ENCODE measurements at places on chromosomes 7 and 10.

DNA sequence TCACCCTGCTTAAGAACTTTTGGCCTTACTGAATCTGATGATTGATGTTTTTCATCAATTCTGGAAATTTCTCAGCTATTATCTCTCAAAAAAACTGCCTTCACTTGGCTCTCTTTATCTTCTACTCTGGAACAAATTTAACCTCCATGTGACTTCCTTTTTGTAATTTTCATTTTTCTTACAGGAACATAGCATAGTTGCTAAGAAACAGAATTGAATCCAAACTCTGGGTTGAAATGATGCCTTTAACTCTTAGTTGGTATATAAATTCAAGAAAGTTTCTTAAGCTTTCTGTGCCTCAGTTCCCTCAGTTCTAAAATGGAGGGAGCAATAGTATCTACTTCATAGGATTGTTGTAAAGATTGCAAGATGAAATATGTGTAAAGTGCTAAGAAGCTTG lies 19.8 kb downstream of the GPR141 start:
- no peak for DNase-seq

GRCh38 chr10:105253515-105254212 lies 612.6 kb downstream of the SORCS3 start:
- DNase-seq, result no peak

DNA sequence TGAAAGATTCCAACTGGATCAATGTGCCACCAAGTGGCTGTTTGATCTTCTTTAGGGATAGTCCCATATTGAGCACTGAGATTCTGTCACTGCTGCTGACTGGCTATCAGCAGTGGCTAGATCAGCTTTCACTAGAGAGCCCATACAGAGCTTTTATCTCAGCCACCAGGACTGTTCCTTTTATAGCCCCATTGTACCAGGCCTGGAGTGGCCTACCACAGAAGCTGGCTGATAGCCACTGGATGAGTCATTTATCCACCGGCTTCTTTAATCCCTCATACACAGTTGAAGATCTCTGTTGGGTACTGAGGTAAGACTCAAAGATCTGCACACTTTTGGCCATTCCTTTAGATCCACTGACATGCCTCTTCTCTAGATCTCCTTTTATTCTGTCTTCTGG lies 1101.1 kb downstream of the SORCS3 start:
- DNase-seq, result no peak

DNA sequence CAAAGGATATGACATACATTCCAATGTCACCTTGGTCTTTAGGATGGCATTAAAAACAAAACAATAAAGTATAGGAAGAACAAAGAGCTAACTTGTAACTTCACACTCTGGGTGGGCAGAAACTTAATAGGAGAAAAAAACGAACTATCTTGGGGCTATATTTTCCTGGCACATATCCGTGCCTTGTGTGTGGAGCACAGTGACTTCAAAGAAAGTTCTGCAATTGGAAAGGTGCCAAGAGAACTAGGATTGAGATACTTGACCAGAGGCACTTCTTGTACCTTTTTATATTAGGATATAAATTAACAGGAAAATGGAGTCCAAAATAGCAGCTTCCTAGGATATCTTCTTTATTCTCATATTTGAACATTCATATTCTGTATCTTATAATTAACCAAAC lies 148.4 kb downstream of the SEMA3D start:
- no peak for DNase-seq

- no peak for DNase-seq
Measured at GRCh38 chr7:102395592-102395872, 631 bp upstream of the PRKRIP1 start.

GRCh38 chr7:34207810-34208209 lies 302.5 kb downstream of the BMPER start:
- DNase-seq, result no peak

DNA sequence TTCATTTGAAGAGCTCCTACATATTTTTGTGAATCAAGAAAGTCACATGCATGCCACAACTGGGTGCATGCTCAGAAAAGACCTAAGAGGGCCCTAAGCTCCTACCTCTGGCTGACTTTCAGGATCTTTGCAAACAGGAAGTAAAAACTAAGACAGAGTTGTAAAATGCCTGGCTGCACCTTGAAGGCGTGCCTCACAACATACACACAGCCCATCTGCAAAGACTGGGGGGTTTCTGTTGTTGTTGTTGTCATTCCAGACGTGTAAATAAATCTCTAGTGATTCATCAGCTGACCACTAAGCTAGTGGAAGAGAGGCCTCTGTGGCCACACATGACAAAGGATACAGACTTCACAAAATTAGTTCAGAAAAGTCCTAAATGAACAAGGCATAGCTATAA lies 31.8 kb downstream of the SMURF1 start:
- no peak for DNase-seq

- no peak for DNase-seq
Measured at GRCh38 chr10:108462005-108462404, 1297.5 kb upstream of the SORCS1 start.

DNA sequence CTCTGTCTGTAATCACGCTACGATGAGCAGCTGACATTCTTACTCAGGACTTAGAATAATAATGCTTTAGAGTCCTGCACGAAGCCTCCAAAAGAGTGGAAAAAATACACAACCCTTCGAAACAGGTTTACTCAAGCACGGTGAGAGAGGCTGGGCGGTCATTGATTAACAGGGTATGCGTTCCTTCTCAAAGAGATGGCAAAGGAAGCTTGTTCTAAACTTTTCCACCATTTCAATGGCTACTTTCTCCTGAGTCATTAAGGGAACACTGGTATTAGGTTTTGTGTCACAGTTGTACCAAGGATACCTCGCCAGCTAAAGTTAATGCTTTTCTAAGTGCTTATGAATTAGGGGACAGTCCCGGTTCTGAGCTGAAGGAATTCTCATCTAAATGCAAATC lies 141.9 kb upstream of the RHEB start:
- DNase-seq, result no peak

- DNase-seq, result no peak
Measured at GRCh38 chr10:78467496-78468106, 433.9 kb downstream of the RPS24 start.

DNA sequence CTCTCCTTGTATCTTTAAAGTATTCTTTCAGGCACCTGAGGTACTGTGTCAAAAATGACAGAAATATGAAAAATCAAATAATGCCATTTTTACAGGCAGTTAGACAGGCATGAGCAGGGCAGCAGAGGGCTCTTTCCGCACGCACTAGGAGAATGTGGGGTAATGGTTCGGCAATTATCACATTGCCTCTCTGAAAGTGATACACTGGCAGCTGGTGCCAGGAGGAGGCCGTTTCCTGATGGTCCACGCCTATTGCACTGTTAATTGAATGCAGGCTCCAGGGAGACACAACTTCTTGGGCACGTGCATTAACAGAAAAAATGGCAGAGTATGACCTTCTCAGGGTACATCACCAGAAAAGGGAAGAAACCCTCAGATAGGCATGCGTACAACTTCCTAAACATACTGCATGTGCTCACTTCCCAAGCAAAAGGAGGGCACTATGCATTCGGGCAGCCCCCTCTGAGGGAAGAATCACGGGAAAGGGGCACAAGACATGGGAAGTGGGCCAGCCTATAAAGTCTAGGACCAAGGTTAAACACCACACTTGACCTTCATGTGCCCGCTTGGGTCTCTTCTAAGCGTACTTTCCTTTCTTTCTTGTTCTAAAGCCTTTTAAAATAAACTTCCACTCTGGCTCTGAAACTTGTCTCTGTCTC lies 161.7 kb downstream of the TNS3 start:
- DNase-seq, result no peak

DNA sequence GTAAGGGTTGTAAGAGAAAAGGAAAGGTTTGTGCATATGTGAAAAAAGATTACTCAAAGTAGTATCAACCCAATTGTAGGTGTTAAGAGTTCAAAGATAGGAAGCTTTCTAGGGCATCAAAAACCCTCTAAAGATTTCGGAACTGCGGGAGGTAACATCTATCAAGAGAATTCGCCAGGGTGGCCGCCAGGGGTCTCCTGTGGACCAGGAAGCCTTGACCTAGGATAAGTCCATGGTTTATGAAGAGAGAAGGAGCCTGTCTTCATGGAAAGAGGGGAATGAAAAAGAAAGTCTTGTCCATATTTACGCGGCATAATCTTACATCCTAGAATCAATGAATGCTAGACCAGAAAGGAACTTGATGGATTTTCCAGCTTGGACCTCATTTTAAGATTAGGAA lies 140.7 kb upstream of the CALCR start:
- DNase-seq, result no peak

DNA sequence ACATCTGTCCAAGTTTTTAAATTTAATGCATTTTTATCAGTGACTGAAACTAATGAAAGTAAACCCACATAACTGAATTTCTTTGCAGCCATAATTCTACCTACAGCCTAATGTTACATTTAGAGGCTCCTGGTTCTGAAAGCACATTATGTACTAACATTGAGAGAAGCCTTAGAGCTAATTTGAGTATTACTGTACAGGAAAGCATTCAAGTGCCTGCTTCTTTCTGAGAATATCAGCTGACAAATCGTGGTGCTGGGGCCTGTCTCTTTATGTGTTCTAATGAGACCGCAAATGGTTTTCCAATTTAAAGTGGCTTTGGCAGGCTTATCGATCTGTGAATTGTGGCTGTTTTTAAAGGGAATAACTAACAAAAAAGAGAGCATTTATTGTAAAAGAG lies 32.3 kb upstream of the DGKB start:
- no peak for DNase-seq

DNA sequence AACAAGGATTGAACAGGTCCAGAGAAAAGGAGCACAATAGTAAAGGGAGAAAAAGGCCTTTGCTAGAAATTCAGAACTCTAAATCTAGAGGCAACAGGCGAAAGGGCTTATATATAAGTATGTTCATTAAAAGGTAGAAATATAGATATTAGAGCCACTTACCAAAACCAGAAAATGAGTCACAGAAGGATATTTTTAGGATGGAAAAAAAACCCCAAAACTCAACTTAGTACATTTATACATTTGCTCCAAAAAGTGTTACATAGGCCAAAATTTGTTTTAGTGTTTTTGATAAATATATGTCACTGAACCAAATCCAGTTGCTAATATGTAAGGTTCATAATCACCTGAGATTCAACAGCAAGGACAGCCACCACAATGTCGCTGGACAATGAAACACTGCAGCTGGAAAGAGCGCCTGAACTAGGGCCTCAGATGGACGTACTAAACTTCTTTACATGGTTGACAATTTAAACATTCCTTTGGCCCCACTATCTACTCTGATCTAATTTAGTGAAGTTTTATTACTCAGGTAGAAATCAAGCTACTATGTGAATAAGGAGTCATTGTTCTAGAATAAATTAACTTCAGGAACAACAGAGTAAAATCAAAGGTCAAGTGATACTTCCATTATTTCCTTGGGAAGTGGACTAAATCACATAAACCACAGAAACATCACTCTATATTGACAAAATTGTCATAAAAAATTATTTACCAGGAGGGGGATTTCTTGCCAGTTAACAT lies 10.9 kb downstream of the FAM3C start:
- no peak for DNase-seq

GRCh38 chr7:77544518-77544917 lies 7.4 kb downstream of the PTPN12 start:
- DNase-seq, result no peak

GRCh38 chr10:63373176-63373575 lies 92.6 kb downstream of the JMJD1C start:
- DNase-seq, result no peak

- DNase-seq, result no peak
Measured at GRCh38 chr7:110881721-110882120, 209.2 kb upstream of the LRRN3 start.

GRCh38 chr10:79502561-79503309 lies 9.6 kb upstream of the EIF5AL1 start:
- DNase-seq, result no peak

DNA sequence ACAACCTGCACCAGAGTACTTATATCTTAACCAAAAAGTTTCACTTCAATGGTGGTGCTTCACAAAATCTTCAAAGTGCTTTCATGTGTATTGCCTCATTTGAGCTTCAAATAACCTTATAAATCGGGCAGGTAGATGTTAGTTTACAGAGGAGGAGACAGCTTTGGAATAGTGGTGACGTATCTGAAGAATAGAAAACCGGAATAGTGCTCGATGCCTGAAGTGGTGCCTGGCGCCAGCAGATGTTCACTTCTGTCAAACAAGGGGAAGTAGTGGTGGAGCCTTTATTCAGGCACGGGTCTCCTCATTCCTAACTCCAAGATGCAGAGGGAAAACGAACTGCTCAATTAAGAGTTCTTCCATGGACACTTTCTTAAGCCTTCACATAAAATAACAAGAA lies 58.1 kb downstream of the NHLRC2 start:
- no peak for DNase-seq

- no peak for DNase-seq
Measured at GRCh38 chr7:7157177-7157886, 25.0 kb upstream of the C1GALT1 start.

GRCh38 chr10:69901628-69902505 lies 100.2 kb downstream of the COL13A1 start:
- no peak for DNase-seq

GRCh38 chr7:29958667-29959358 lies 30.8 kb downstream of the SCRN1 start:
- no peak for DNase-seq

DNA sequence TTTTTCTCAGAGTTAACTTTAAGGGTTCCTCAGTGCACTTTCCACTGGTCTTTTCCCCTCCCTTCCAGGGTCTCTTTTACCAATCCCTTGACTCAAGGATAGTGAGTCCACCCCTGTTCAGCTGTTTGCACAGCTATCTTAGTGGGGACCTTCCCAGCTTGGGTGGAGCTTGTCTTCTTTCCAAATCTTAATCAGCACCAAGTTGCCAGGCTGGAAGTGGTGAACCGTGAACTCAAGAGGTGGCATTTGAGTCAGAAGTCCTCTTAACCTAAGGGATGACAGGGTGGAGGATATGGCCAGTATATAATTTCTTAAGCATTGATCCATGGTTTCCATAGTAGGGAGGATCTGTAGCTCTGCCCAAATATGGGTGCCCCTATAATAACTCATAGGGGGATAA lies 25.0 kb downstream of the MAPK8 start:
- DNase-seq, result no peak

GRCh38 chr10:14039968-14040668 lies 290.6 kb downstream of the FRMD4A start:
- no peak for DNase-seq

DNA sequence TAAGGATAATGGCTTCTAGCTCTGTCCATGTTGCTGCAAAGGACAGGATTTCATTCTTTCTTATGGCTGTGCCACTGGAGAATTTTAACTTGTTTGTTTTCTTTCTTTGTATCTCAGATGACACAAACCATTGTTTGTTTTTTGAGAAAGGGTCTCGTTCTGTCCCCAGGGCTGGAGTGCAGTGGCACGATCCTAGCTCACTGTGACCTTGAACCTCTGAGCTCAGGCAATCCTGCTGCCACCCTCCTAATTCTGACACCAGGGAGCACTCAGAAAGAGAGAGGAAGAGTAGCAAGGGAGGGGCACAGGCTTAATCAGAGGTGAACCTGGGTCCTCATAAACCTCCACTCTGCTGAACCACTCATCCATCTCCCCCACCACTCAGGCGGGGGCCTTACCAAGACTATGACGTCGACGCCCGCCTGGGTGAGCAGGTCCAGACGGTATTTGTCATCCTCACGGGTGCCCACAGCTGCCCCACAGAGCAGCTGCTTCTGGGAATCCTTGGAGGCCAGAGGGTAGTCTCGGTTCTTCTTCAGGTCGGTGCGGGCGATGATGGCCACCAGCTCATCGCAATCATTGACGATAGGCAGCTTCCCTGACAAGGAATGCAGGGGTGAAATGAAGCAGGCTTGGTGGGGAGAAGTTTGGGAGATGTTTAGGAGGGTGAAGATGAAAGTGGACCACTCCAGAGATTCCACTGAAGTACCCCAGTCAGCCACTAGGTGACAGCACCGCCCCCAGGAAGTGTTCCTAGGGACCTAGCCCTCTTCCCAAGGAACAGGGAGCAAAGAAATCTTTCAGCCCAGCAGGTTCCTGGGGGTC lies 11.6 kb downstream of the IMPDH1 start:
- peak; percentile 35 for DNase-seq

- DNase-seq, result no peak
Measured at GRCh38 chr7:140540136-140540777, 61.0 kb upstream of the MKRN1 start.
